ENCODE measurements at places on chromosomes 2 and 18.

DNA sequence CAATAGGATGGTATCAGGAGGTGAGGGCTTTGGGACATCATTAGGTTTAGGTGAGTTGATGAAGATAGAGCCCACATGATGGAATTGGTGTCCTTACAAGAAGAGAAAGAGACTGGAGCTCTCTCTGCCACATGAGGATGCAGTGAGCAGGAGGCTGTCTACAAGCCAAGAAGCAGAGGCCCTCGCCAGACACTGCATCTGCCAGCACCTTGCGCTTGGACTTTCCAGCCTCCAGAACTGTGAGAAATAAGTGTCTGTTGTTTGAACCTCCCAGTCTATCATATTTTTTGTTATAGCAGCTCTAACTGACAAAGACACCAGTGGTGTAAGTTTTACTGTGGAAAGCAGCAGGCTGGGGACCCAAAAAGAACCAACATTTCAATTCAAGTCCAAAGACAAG lies 571.1 kb upstream of the ID2 start:
- DNase-seq = no peak

DNA sequence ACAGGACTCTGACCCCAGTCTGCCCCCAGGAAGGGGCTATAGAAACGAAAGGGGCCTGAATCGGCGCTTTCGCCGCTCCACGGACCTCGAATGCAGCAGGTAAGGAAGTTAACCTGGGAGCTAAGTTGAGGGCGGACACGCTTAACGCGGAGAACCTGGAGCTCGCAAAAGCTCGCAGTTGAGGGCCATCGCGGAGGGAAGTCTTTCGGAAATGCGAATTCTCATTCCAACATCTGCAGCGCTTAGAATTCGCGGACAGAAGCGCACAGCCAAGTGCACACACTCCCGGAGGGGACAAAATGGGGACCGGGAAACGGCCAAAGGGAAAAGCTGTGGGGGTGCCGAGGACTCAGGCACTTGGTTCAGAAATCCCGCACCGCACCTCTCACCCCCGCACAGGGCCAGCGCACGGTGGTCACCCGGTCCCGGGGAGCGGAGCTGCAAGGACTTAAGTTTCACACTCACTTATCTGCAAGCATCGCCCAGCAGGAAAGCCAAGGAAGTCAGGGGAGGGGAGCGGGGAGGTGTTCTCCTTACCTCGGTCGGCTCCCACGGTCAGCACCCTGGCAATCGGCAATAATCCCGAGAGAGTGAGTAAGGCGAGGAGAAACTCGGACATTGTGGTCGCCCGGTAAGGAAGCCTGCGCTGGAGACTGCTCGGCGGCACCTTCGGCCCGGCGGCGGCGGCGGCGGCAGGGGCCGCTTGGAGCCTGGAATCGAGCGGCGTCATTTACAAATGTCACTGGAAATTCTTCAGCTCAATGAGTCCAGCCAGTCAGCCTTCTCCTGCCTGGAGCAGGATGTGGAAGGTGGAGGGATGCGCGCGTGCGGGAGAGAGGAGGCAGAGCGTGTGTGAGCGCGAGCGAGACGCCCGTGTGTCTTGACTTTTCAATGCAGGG lies 456 bp downstream of the LRP1B start:
- peak; percentile 72 for DNase-seq

DNA sequence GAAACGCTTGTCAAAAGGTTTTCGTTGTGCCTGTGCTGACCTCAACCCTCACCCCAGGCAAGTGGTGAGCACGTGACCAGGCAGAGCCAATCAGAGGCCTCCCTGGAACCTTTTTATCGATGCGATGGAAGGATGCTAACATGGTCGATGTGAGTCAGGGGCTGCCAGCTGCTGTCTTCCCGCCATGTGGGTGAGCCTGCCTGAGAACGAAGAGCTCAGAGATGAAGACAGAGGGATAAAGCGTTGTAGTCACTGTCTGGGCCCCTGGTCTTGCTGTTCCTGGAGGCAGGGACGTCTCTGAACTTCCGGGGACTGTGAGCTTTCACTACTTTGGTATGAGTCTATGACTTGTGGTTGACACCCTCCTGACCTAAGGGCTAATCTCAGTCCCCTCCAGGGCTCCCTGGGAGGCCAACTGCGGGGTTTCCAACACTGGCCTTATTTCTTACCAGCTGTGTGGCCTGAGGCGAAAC lies 18.6 kb downstream of the DNMT3A start:
- DNase-seq = no peak

GRCh38 chr2:50225021-50225928 lies 806.7 kb downstream of the NRXN1 start:
- DNase-seq = no peak

- DNase-seq = no peak
Measured at GRCh38 chr2:105747991-105748390, 3.3 kb downstream of the NCK2 start.

- DNase-seq = no peak
Measured at GRCh38 chr2:219179601-219180465, 1.8 kb downstream of the RETREG2 start.

DNA sequence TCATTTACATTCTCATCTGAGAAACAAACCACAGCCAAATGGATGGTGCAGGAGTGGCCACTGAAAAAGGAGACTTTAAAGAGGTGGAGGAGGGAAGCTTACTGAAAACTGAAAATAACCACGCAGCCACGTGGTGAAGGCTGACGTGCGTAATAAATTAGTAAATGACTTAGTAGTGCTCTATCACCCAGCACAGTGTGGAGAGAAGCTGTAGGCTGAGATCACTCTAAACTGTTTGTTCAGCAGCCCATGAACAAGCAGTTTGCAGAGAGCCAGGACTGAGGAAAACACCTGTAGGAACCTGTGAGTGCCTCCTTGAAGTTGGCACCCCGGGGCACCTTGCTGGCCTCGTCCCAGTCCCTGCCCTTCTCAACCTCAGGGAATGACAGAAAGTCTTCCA lies 193.0 kb downstream of the TXNL1 start:
- no peak for DNase-seq

DNA sequence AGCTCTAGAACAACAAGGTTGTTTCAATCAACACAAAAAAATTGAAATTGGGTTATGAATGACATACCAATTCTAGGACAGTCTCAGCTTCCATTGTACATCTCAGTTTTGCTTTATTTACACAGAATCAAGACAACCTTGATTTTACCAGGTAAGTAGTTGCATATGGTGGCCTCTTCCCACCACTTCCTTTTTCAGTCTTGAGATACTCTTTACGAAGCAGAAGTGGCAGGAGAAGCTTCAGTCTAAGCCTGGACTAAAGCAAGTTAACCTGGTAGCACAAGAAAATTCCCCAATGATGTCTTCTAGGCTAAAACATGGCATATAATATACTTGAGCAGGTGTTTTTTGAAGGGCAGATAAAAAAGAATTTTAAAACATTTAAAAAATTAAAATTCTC lies 10.7 kb upstream of the FAM136A start:
- no peak for DNase-seq

- DNase-seq = no peak
Measured at GRCh38 chr2:37786191-37786698, 114.8 kb upstream of the CDC42EP3 start.

DNA sequence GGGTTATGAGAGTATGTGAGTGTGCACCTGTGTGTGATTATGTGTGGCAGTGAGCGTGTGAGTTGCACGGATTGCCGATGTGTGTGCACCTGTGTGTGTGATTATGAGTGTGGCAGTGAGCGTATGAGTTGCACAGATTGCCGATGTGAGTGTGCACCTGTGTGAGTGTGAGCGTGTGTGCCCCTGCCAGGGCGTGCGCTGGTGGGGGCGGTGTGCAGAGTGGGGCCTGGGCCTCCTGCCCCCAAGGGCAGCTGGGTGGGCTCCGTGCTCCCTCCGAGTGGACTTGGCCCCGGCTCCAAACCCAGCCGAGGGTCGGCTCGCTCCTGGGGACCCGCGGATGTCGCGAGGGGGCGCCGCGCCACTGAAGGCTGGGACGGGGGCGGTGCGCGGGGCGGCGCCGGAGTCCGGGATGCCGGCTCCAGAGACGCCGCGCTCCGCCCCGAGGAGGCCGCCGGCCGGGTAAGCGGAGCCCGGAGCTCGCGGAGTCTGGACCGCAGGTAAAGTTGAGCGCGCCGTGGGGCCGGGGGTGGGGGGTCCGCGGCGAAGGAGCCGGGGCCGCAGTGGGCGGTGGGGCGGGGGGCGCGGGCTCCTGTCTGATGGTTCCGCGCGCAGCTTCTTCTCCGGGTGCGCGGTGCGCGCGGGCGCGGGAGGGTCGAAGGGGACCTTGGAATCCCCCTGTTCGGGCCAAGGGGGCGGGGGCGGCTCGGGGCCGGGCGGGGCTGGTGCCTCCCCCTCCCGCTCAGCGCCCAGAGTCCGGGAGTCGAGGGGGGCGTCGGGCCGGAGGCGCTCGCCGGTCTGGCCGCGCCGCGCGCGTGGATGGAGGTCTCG lies at the start of gene KCNG2:
Gene KCNG2 (plus strand): TSS at position 421 of the 828 bp plus-strand sequence. CDS start 65,730 bp downstream, outside the sequence.
- peak; percentile 41 for DNase-seq

- DNase-seq = no peak
Measured at GRCh38 chr2:232970051-232970450, 43.0 kb downstream of the NGEF start.

- DNase-seq = no peak
Measured at GRCh38 chr2:207619764-207620203, 5.4 kb downstream of the METTL21A start.

DNA sequence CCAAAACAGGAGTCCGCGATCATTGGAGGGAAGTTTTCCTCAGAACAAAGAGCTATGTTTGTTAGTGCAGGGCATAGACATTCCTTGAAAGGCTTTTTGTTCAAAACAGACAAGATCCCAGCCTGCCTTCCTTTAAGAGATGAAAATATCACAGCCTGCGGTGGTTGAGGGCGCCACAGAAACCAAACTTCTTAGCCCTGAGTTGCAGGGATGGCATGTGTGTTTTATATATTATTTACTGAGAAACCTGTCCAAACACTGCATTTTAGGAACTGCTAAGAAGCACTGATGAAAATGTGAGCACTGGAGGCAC lies 57.5 kb upstream of the TMEM178A start:
- no peak for DNase-seq

DNA sequence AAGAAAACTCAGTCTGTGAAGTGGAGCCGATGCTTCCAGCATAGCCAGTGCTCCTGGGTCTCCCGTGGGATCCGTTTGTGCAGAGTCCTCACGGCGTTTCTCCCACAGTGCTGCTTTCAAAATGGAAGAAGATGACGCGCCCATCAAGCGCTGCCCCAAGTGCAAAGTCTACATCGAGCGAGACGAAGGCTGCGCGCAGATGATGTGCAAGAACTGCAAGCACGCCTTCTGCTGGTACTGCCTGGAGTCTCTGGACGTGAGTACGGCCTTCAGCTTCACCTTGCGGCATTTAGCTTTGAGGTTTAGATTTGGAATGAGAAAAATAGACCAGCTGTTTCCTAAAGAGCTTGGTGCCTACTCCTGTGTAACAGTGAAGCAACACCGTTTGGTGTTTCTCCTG lies 107.0 kb downstream of the RNF144A start:
- DNase-seq = no peak

DNA sequence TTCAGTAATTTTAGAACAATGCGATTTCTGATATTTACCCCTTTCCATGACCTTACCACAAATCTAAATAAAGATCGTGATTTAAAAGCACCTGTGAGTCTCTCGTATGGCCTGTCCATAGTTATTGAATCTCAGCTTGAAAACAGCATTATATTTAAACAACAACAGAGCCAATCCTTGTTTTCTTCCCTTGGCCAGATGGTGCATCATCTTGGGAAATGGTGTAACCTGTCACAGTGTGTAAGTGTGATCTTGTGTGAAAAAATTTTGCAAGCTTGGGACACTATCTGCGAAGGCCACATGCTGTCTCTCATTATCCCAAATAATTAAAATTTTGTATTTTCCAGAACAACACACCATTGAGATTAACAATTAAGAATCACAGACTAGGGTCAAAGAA lies 262.7 kb upstream of the SPHKAP start:
- no peak for DNase-seq

DNA sequence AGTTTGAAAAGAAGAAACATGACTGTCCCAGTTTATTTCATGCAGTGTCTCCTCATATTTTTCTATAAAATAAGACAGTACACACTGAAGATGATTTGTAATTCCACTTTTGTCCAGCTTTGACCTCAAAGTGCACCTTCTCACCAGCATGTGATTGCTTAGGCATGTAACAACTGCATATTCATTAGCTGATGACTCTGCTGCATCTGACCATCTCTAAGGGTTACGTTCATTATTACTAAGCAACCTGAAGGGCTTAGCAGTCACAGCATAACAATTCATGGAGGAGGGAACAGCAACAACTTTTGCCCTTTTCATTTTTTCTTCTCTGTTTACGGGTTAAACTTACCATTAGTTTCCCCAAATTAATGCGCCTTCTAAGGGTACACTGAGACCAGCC lies 330.6 kb upstream of the PIK3C3 start:
- DNase-seq = no peak

- no peak for DNase-seq
Measured at GRCh38 chr18:49013291-49013691, 62.5 kb upstream of the SMAD7 start.

GRCh38 chr2:68100189-68100588 lies 37.4 kb upstream of the C1D start:
- no peak for DNase-seq

- no peak for DNase-seq
Measured at GRCh38 chr2:16853088-16853487, 187.5 kb upstream of the CYRIA start.

DNA sequence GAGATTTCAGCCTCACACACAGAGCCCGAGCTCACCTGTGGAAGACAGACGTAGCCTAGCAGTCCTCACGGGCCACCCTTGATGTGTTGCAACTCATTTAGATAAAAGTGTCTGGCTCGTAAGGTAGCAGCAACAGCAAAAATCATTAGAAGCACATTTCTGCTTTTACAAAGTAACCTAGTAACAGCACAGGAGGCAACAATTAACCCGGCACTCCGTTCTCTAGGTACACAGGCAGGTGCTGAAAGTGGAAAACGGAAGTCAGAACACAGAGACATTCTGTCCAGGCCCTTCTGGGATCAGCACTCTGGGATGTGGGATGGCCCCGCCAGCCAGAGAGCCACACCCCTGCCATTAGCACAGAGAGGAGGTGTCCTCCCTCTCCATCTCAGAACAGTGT lies 99.3 kb downstream of the KLHL29 start:
- DNase-seq = no peak

DNA sequence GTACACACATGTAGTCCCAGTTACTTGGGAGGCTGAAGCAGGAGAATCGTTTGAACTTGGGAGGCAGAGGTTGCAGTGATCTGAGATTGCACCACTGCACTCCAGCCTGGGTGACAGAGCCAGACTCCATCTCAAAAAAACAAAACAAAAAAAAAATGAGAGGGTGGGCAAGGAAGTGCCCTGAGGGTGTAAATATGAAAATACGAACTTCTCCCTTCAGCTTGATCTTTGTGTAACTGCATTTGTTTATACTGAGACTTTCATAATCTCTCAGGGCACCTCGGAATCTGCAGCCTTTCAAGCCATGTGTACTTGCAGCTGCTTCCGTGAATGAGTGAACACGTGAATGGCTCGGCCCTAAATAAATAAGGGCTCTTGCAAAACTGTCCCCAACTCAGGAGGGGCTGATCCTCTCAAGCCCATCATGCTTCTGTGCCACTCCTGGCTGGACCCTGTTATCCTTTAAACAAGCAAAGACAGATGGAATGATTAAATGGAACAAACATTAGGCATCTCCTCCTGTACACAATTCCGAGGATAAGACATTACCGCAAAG lies 96.8 kb downstream of the BOD1L2 start:
- no peak for DNase-seq
